SW480 (cell line): ENCODE measurements at places on chromosomes 2 and 18.

GRCh38 chr2:120985174-120985996, 249.7 kb downstream of the GLI2 start:
- DNase-seq = no peak

DNA sequence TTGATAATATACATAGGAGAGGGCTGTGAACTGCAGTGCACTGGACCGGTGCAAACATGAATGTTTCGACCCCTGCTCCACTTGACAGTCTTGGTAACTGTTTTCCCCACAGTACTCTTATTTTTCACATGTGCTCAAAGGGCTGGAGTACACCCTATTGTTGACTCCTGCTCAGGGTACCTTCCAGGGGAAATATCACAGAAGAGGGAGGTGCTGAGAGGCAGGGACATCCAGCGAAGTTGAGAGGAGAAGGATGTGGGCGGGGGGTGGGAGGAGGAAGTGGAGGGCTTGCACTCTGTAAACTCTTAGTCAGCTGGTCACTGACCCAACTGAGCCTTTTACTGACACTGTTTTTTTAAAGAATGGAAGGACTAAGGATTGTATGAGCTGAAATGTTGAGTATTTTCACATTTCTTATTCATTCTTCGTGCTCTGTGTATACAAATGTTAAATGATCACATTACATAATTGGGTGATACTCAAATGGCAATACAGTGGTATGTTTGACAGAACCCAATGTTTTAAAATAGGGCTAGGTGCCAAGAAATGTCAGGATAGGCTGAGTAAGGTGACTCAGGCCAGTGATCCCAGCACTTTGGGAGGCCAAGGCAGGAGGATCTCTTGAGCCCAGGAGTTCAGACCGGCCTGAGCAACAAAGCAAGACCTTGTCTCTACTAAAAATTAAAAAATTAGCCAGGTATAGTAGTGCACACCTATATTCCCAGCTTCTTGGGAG, 10.0 kb downstream of the INPP4A start:
- no peak for DNase-seq

- DNase-seq = no peak
Observed at GRCh38 chr2:121052023-121052422, 233.0 kb downstream of the TFCP2L1 start.

GRCh38 chr2:158255257-158255656, 153.6 kb downstream of the UPP2 start:
- DNase-seq = no peak

GRCh38 chr2:216429428-216429827, 17.1 kb downstream of the SMARCAL1 start:
- no peak for DNase-seq

- no peak for DNase-seq
Observed at GRCh38 chr2:158701101-158701500, 94.0 kb upstream of the DAPL1 start.

DNA sequence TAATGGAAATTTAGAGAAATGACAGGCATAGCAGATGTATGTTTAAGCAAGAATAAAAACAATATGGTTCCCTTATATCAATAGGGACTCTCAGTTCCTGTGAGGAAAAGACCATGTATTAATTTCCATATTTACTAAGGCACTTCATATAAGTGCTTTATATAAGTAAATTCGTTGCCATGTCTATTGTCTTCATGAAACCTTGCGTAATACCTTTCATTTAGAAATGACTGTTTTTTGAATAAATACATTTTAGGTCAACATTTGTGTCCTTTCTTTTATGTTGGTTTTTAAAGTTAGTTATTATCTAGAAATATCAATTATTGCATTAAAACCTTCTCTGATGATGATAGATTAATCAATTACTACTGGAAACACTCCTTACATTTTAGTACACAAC, 83.3 kb downstream of the KCNS3 start:
- DNase-seq = no peak

DNA sequence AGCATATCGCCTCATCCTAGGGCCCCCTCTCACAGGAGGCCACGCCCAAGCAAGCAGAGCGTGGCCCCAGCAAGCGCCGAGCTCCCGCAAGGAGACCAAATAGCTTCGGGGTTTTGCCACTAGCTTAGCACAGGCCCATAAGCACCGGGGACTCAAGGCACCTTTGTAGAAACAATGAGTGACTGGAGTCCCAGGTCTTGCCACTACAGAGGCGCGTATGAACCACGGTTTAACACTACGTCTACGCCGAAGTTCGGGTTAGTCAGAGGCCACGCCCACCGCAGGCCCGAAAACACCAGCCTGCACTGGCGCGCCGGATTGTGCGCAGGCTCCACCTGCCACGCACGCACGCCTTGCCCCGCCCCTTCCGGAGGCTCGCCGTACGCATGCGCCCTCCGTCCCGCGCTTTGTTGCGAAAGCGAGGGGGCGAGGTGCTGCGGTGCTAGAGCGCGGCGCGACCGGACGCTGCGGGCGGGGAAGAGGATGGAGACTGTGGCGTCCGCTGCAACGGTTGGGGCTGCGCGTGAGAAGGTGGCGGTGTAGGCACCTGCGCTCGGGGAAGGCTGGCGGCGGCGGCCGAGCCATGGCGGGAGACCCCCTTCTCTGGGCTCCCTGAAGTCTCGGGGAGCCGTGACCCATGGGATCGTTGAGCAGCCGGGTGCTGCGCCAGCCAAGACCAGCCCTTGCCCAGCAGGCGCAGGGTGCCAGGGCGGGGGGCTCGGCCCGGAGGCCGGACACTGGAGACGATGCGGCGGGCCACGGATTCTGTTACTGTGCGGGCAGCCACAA, at the start of gene GMCL1:
TSS of gene GMCL1 (plus strand) at position 405 of the 789 bp plus-strand sequence. CDS start at position 638, 233 bp downstream.
- DNase-seq = peak; percentile 95

- no peak for DNase-seq
Observed at GRCh38 chr18:22455425-22456115, 37.9 kb upstream of the CTAGE1 start.

DNA sequence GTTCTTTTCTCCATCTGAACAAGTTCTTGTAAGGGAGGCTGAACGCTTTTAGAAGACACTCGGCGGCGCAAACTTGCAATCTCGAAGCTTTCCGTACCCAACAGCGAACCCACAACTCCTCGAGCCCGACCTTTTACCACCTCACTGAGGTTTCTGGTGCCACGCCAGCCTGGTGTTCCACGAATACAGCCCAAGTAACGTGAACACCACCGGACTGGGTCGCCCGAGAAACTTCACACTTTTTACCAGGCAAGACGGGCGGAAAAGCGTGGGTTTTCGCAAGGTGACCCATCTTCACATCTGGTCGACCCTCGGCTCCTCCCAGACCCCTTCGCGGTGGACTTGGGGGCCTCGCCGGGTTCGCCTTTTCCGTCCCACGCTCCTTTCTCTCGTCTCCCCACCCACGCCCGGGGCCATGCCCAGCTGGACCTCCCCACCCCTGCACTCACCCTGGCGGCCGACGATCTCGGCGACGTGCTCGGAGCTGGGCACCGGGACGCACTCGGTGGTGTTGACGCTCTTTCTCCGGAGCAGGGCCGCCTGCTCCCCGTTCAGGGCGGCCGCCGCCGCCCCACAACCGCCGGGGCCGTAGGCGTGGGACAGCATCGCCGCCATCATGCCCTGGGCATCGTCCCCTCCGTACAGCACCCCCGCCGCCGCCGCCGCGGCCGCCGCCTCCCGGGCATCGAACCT, 1.2 kb downstream of the MEX3C start:
- no peak for DNase-seq

GRCh38 chr18:24553571-24554285, 93.3 kb downstream of the HRH4 start:
- no peak for DNase-seq

- no peak for DNase-seq
Observed at GRCh38 chr2:123953846-123954245, 71.2 kb upstream of the CNTNAP5 start.

DNA sequence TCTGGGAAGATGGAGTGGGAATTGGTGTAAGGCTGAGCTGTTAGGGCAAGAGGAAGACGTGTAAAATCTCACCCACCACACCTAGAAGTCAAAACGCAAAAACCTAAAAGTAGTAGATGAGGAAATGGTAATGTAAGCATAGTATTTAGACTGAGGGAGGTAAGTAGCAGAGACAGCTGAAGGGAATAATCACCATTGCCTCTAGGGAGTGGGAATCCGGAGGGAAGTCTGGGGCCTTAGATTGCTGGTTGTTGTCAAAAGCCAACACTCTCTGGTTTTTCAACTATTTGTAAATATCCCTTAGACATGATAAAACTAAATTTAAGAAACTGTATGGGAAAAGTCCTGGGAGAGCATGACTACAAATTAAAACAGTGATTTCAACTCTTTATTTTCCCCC, 28.7 kb upstream of the MYCN start:
- DNase-seq = no peak

GRCh38 chr18:58552896-58553295, 76.0 kb downstream of the ALPK2 start:
- DNase-seq = no peak

DNA sequence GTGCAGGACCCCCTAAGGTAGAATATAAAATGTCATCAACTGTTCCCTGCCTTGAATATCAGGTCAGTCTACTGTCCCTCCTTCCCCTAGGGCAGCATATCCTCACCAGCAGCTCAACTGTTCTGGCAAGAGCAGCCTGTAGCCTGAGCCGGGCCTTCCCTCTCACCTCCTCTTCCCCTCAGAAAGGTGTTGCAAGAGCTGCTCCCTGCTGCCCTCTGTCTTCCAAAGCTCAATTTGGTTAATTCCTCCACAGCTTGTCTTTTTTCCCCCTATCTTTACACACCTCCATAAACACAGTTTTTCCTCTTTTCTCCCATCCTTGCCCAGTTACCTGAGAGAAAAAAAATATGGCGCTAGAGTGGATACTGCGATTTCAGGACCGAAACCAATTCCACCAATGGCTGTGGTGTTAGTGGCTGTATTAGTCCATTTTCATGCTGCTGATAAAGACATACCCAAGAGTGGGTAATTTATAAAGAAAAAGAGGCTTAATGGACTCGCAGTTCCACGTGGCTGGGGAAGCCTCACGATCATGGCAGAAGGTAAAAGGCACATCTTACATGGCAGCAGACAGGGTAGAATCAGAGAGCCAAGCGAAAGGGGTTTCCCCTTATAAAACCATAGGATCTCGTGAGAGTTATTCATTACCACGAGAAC, 184.7 kb downstream of the MREG start:
- DNase-seq = peak; percentile 68

DNA sequence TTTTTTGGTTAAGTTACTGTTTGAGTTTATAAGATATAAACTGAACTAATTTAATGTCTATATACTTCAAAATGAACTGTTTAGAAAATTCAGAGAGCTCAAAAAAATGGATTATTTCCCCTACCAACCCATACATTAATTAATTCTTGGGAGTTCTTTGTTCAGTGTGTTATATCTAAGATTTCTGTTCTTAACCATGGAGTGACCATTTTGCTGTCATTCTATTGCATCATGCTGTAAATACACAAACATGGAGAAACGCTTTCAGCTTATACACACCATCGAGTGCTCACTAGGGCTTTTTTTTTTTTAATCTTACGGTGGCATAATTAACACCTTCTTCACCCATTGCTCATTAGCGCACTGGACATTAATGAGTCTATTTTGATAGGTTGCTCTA, 33.4 kb upstream of the TBR1 start:
- no peak for DNase-seq

GRCh38 chr2:22996911-22997310, 388.1 kb upstream of the KLHL29 start:
- DNase-seq = no peak

DNA sequence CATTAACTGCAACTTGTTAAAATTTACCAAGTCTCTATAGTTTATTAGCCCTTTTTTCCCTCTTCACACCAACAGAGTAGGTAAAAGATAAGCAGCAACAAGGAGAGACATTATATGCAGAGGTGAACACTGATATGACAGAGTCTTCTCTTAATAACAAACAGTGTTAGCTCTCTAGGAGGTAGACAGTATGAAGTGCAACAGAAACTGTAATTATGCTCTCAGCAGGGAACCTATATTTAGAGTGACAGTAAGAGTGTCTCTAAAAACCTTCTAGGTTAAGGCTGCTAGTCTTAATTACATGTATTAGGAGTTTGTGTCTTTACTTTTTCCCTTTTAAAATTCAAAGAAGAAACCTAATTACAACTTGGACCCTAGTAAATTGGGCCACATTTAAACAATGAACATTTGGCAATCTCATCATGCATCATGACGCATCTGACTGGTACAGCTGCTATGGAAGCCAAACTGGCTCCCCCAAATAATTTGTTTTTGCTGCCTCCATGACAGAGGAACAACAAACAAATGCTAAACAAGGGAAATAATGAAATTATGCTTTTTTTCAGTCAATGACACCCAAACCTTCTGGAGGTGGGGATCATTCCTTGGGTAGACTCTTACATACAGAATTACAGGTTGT, 69.9 kb upstream of the MMADHC start:
- DNase-seq = no peak

- no peak for DNase-seq
Observed at GRCh38 chr2:8002765-8003393, 679.0 kb upstream of the ID2 start.

- DNase-seq = peak; percentile 54
Observed at GRCh38 chr2:232761301-232761907, 15.0 kb downstream of the KCNJ13 start.

GRCh38 chr2:218882866-218883366, 2.3 kb downstream of the WNT10A start:
- no peak for DNase-seq

DNA sequence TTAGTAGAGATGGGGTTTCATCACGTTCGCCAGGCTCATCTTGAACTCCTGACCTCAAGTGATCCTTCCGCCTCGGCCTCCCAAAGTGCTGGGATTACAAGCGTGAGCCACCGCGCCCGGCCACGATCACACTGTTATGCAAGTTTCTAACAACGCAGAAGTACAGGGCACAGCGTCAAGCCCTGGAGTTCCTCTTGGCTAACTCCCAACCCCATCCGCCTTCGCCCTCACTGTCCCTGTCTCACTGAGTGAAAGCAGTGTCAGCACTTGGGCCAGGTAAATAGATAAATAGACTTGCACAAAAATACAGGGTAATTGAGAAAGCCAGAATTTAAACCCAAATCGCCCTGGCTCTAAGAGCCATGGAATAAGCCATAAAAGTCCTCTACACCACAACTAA, 111.7 kb downstream of the ACVR1 start:
- no peak for DNase-seq

DNA sequence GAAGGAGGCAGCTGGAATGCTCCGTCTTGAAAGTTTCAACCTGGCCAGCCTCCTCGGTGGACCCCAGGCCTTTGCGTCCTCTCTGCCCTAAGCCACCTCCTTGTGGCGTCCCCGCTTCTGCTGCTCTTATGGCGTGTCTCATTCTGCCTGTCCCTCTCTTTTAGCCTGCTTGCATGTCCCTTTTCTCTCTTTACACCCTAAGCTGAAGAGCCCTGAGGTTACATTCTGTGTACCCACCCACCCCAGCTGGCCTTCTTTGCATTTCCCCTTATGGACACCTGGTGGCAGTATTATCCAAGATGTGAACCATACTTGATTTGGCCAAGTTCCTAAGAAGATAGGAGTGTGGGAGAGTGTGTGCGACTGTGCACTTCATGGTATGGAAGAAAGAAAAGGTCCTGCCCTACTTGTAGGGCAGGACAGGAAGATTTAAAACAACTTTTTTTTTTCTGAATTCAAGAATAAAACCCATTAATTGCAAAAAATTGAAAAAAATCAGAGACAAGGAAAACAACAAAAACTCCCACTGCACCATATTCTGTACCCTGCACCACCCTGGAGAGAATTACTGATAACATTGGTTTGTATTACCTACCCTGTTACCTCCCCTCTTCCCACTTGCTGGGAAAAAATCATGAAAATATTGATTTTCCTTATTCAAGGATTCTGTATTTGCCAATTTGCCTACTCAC, 77.4 kb downstream of the DYSF start:
- peak; percentile 47 for DNase-seq
